ENCODE measurements at places on chromosomes 4 and X.

DNA sequence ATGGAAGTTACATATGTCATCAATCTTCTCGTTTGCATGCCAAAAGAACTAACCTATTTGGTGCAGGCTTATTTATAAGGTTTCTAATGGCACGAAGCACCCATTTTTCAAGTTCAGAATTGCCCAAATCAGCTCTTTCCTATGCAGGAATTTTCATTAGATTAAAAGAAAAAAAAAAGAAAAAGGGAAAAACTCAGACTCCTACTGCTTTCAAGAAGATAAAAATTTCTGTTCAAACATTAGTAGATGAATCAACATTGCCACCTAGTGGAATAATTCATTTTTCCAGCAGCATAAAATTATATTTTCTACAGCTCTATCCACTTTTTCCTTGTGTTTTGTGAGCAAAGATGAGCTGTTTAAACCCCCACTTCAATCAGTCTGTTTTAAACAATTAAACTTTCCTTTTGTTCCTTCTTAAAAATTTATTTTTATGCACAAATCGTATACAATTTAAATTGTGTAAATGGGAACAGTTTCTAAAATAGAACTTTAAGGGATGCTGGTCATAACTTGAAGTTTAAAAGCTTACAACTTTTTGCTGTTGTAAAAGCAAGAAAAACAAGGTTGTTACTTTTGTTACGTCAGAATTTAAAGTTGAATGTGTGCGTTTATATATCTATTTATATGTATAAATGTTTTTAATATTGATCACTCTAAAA lies 309.9 kb downstream of the ARAP2 start:
- DNase-seq = no peak

DNA sequence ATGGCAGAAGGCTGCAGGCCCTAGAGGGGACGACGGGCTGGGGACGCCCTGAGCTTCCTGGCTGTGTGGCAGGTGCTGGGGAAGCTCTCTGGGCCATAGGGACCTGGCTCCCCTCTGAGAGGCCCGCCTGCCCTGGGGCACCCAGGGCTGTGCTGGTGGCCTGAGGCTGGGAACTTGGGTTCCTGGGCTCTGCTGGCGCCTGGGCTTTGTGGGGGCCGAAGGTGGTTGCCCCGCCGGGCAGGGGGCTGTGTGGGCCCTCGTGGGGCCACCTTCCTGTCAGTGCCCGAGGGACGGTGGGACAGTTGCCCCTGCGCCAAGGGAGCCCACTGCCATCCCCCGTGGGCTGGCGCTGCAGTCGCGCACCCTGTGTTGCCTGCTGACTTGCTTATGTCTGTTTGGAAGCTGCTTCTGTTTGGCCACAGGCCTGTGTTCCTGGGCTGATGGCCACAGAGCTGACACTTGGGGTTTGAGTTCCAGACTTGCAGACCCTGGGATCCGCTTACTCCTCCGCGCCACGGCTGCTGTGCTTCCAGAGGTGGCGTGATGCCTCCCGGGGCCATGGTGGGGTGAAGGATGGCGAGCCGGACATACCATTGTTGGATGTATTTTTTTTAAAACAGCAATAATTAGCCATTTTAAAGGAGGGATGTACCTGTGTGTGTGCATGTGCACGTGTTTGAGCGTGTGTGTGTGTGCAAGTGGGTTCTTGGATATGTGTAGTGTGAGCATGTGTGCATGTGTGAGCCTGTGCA lies 8.5 kb downstream of the NAT8L start:
- DNase-seq = no peak

DNA sequence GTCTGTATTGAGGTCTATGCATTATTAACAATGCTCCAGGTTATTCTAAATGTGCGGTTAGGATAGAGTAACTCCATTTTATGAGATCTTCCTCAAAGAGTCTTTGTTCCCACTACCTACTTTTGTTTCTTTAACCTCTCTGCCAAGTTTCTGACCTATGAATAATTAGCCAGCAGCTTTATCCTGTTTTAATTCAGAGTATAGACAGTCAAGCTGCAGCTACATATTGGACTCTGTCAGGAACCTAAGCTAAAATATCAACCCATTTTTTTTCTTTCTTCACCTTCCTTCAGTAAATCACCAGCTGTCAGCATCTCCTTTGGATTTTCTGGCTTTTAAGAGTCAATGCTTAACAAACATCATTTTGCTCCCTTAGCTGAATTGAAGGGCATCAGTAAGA lies 72.3 kb downstream of the TMEM47 start:
- DNase-seq = no peak

- no peak for DNase-seq
These were observed 1044.0 kb downstream of the CCSER1 start for GRCh38 chr4:91171217-91171616.

- DNase-seq = no peak
These were observed 15.8 kb downstream of the TBC1D9 start for GRCh38 chr4:140740422-140740821.

GRCh38 chrX:26295425-26295824 lies 79.5 kb downstream of the MAGEB5 start:
- no peak for DNase-seq

DNA sequence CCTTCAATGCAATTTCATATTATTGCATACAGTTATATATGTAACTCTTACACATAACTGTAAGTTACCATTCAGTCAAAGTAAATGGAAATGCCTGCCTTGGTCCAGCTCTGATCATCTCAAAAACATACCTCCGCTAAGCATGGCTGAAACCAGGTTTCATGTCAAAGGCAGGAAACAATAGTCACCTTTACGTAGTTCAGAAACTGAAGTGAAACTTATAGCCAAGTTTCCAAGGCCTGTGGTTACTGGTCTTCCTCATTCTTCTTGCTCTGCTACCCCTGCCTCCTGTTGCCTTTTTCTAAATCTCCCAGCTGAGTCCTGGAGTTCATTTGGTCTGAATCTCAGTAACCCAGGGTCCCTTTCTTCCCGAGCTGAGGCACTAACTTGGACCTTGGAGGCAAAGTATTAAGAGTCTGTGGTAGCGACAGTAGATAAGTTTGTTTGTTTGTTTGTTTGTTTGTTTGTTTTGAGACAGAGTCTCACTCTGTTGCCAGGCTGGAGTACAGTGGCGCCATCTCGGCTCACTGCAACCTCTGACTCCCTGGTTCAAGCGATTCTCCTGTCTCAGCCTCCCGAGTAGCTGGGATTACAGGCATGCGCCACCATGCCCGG lies 30.8 kb downstream of the DAPP1 start:
- no peak for DNase-seq

- no peak for DNase-seq
These were observed 41.9 kb downstream of the COL4A6 start for GRCh38 chrX:108396188-108396891.

DNA sequence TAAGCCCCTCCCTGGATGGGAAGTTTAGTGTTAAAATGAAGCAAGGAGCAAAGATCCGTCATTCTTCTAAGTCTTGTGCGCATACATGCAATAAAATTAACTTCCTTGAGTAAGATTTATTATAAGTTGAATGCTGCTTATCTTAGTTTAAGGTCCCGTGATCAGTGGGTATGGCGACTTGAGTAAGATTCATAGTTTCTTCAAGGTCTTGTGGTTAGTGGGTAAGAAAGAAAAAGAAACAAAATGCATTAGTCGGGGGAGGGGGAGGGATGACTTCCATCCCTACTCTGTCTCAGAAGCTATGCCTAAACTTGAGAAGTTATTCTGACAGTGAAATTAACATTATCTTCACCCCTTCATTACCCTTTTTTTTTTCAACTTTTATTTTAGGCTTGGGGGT lies 127.3 kb upstream of the MAGEB16 start:
- no peak for DNase-seq

DNA sequence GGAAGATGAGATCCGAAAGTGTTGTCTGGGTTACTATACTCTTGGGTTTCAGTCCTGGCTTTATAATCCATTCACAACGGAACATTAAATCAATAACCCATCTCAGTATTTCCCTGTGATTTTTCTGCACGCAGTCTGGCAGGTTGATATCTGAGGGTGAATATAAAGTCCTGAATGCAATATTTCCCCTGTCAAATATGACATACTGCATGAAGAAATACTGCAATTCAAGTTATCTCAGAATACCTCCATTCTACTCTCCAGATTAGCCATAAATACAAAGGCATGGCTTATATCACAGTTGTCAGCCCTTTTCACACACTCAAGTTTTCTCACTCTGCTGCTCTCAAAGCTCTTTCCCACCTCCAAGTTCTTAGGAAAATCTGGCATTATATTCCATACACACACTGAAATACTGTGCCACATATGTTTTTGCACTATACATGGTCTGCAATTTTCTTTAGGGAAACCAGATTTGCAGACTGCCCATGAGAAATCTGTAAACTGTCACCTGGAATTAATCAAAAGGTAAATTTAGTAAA lies 64.7 kb downstream of the WDFY3 start:
- DNase-seq = no peak

- no peak for DNase-seq
These were observed 33.6 kb downstream of the TBC1D14 start for GRCh38 chr4:6943012-6943884.

DNA sequence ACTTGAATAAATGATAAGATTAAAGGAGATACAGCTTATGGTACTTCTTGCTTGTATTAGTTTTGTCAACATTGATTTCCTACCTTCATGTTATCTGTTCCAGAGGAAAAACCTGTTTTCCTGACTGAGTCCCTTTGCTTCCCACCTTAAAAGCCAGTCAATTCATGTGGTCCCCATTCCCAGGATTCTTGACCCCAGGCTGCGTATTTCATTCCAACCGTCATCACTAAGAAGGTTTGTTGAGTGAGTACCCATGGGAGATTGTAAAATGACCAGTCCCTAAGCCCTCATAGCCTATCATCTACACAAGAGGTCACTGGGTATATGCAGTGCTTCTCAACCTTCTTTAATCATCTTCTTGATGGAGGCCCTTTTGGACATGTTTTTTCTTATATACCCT lies 52.2 kb downstream of the BEX3 start:
- no peak for DNase-seq

GRCh38 chr4:28421221-28421620 lies 1560.6 kb downstream of the STIM2 start:
- DNase-seq = no peak

DNA sequence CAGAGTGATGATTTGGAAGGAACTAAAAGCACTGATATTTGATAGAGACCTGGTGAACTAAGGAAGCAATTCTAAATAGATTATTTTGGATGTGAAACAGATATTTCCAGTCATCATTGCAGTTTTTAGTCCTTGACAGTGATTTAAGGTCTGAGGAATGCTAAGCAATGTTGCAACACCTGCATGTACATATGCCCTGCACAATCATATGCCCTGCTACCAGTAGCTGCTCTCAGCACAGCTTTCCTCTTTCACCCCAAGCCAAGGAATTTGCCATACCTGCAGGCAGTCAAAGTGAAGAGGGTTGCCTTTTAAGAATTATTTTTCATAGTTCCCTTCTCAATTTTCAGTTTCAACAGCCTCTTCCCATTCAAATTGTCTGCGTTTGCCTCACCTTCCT lies 8.7 kb upstream of the FAM47A start:
- no peak for DNase-seq

GRCh38 chr4:84481077-84481859 lies 17.8 kb downstream of the NKX6-1 start:
- no peak for DNase-seq

- DNase-seq = no peak
These were observed 212.5 kb upstream of the PSAPL1 start for GRCh38 chr4:7647186-7647585.

- no peak for DNase-seq
These were observed 15.2 kb downstream of the CCDC149 start for GRCh38 chr4:24897639-24898038.

DNA sequence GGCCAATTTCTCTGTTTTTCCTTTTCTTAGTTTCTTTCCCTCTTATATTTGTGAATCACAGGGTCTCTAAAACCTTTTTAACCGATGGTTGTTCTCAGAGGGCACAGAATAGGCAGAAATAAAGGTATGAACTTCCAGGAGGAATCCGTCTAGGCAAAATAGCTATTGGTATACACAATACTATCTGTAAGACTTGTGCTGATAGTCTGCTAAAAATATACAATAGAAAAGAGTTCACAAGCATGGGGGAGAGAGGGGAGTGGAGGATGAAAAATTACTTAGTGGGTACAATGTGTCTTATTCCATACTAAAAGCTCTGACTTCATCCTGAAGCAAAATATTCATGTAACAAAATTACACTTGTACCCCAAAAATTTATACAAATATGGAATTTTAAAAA lies 30.2 kb downstream of the ANTXR2 start:
- no peak for DNase-seq

DNA sequence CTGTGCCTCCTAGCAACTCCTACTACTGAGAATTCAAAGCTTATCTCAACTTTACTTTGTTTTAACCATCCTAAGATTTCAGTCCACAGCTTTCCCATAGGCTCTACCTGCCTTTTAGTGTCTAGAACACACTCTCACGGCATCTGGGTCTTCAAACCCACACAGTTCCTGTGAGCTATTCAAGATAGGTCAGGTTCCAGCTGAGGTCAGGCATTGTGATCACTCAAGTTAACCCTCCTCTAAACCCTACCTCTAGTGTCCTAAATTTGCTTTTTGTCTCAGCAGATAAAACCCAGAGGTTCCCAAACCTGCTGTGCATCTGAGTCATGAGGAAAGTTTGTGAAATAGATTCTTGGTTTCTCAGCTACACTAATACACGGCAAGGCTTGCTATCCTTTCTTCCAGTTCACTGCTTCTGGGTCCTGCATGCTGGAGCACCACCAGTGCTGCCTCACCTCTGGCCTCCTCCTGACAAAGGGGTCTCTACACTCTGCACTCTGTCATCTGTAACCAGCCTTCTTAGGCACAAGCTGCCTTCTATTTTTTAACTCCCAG lies 324.6 kb upstream of the MAGEB2 start:
- no peak for DNase-seq

DNA sequence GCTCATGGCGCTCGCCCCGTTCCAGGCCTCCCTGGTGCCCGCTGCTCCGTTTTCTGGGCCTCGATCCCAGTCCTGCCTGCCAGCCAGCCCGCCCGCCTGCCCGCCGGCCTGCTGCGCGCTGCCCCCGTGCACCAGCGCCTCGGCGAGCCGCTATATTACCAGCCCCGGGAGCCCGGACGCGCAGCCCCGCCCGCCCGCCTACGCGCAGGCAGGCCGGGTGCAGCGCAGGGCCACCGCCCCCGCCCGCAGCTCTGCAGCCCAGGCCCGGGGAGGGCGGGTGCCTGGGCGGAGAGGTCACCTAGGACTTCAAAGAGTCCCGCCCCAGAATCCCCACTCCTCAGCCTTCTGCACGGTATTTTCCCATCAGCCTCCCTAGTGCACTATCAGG lies at the start of gene MAOB:
Gene MAOB (minus strand): TSS at position 157 of the 388 bp plus-strand sequence. CDS start 151 bp downstream, at position 6.
- DNase-seq = no peak

DNA sequence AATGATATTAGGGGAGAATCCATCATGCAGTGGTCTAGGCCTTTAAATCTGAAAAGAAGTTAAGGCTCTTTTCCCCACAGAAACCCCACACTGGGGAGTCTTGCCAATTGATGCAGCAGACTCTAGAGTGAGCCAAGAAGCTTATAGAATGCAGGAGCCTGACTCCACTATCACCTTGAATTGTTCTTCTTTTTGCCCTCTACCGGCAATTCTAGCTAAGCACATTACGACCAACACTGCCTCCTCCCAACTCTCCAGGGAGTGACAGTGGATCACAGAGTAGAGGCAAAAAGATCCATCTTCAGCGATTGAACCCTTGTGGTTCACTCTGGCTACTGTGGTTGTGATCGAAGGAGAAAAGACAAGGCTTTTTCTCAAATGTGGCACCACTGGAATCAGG lies 331.5 kb downstream of the NKX6-1 start:
- DNase-seq = no peak

GRCh38 chr4:73763877-73764276 lies 23.5 kb downstream of the CXCL8 start:
- DNase-seq = no peak

Data from stimulated activated CD4-positive, alpha-beta T cell treated with anti-CD3 and anti-CD28 coated beads, Interleukin-15, amount 100 ng/mL, for 48 hours (primary cell).